ENCODE measurements at places on chromosomes 6 and 20. TPM values are rescaled to one million over a fixed set of nuclear protein-coding genes. Genes with fewer than 3 reads are reported as not detected.
A peak's percentile ranks its signal among the peaks of the same experiment; 100 is the strongest.

DNA sequence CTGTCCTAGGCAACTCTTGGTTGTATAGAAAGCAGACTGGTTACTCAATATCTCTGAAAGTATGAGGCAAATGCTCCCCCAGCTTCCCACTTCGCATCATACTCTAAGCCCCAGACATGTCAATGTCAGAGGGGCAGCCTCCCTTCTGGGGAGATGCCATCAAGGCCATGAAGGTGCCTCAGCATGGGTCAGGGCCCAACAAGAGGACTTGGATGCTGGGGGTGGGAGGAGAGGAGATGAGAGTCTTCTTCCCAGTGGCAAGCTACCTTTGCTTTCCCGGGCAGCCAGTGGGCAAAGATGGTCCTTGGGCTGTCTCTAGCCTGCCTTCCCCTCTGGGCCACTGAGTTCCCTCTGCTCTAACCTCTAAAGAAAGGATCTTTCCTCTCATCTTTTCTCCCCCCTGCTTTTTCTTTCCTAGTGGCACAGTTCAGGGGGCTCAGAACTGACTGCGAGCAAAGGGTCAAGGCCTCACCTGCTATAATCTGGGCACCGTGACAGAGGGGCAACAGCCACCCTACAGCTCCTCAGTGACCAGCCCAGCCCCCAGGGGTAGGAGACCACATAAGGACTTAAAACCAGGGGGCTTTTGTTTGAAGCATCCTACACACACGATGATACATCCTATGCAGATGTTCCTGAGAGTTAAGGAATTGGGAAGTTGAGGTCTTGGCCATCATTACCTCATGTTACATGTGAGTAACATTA lies 26.2 kb downstream of the MOCS1 start:
- no peak for DNase-seq

DNA sequence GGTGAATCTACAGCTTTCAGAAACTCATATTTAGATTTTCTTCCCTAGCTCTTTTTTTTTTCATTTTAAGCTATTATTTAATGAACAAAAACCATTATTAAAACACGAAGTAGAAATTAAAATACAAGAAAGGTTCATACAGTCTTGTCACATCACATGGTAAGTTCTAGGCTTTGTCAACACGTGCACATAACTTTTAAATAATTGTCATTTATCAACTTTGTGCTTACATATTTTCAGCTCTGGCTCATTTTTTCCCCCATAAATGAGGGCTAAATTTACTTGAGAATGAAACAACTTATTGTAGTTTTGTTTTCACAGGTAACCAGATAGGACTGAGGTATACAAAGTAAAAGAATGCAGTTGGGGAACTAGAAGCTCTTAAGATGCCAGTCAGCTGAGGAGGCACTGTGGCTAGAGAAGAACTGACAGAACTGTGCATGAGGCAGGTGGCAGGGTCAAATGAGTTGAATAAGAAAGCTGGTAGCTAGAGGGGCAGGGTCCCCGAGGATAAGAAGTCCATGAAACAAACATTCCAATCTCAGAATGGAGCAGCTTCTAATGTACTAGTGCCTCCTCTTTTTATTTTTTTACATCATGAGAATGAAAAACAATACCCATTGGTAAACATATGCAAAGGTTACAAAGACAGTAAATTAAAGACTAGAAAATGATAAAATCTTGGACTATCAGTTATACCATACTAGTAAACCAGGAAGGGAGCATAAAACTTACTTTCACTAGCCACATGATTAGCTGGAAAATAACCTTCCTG lies 141.5 kb downstream of the MYB start:
- DNase-seq: no peak

DNA sequence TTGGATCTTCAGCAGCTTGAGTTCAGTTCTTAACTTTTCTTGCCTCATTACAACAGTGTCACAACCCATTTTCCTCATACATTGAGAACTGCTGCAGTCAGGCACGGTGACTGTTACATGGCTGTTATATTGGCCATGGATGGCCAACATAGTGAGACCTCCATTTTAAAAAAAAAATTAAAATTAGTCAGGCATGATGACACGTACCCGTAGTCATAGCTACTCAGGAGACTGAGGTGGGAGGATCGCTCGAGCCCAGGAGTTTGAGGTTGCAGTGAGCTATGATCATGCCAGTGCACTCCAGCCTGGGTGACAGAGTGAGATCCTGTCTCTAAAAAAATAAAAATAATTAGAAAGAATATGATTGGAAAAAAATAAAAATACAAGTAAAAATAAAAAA lies 9.9 kb upstream of the MMP24 start:
- DNase-seq: no peak

- DNase-seq: no peak
These were observed 27.1 kb upstream of the HAO1 start for GRCh38 chr20:7967199-7967844.

DNA sequence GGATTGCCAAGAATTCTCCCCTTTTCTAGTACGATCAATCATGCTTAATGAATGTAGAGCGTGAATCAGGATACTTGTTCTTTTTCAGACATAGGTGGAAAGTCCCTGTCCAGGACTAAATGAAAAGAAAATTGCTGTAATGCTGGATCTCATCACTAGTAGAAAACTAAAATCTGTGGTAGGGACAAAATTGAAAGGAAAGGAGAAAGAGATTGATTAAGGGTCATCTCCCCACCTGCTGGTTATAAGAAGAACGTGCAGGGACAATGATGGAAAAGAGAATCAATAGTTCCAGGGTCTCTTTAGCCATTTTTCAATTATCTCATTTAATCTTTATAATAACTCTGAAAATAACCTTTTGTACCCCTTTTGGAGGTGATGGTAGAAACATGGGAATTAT lies 18.7 kb upstream of the HLA-DRB1 start:
- no peak for DNase-seq

DNA sequence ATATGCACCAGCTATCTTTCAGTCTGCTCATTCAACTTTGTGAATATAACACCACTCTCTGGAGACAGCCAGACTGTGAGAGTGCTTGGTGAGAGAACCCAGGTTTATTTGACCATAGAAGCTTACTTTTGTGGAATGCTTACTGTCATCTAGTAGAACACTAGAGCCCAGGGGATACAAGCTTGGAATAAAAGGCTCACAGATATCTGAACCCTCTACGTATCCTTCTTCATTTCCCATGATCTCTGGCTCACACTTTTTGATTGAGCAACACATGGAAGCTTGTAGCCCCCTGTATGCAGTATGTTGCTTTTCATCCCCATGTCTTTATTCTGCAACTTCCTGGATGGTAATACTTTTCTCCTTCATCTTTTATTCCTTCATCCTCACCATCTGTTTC lies 835.3 kb upstream of the CITED2 start:
- no peak for DNase-seq

DNA sequence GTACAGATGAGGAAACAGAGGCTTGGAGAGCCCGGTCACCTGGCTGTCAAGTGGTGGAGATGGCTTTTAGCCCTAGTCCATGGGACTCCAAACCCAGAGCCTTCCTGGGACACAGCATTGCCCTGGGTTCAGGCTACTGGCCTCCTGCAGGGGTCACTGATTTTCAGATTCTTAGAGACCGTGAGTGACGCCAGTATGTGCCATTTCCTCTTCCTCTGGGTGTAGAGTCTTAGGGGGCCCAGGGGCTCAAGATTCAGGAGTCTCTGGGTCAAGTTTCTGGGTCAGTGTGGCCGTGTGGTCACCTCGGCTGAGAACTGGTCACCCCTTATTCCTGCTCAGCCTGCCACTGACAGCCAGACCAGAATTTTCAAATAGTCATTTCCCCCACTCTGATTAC lies 574 bp downstream of the ARHGAP40 start:
- DNase-seq: no peak

ARMH2 gene
- total RNA-seq: not detected

HUS1B gene
- 1.9 TPM for total RNA-seq

GRCh38 chr6:83430611-83431544 lies at the start of gene ME1:
Gene ME1, minus strand, starts transcription at chr6:83431051. Its CDS starts 97 bp downstream, at chr6:83430954.
- peak; percentile 84 for DNase-seq

GRCh38 chr6:62324834-62325233 lies 38.8 kb upstream of the KHDRBS2 start:
- no peak for DNase-seq

DDO gene
- 0.42 TPM for total RNA-seq

DNA sequence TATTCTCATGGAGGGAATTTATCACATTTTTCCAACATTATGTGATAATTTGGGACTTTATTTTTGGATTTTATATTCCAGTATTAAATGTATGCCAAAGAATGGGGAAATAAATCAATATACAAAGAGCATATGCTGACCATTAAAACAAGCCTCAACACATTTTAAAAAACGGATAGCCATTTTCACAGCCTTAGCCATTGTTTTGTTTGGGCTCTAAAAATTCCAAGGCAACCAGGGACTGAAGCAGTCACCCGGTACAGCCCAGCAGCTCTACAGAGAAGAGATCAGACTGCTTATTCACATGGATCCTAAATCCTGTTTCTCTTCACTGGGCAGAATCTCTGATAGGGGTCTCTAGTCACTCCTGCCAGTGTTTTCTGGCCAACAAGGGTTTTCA lies 150.2 kb upstream of the OGFRL1 start:
- no peak for DNase-seq

BTBD3 gene
- 42.5 TPM for total RNA-seq

DNA sequence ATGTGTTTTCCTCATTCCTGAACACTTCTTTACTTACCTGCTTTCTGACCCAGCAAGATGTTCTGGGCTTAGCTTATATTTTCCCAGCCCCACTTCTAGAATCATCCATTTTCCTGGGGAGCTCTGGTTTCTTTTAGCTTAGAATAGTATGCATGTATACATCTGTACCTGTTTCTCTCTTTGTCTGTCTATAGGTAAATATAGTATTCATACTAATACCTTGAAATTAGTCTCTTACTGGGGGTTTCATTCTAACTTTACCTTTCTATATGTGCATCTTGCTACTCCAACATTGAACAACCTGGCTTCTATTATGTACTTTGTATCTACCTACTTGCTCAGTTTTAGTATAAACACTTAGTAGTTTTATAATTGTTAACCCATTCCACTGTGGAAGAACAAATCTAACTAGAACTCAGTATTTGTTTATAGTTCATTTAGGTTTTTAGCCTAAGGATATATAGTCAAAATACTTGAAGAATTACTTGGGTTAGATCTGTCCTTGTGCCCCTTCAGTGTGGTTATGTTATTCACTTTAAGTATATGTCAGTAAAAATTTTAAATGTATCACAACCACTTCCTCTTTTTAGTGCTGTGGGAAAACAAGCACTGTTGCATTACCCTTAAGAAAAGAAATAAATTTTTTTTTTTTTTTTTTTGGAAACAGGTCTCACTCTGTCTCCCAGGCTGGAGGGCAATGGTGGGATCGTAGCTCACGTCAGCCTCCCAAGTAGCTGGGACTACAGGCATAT lies 54.0 kb downstream of the ASXL1 start:
- DNase-seq: no peak

GRCh38 chr6:144152334-144152900 lies 2.1 kb downstream of the STX11 start:
- no peak for DNase-seq

DNA sequence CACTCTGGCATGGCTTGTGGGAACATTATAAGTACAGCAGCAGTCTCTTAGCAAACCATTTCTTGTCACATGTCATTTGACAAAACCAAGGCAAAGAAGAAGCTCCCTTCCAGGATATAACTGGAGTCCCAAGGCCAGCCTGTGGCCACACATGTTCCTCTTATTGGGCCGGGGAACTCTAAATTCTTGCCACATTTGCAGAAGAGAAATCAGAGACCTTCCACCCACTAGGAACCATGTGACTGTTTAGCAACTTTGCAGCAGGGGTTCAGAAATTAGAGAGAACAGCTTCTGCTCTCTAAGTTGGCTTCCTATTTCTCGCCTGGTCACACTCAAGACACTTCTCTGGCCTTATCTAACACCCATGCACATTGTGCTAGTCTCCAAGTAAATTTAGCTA lies 20.4 kb upstream of the MEP1A start:
- DNase-seq: no peak

RAET1L gene
- not detected for total RNA-seq

All from ureter (tissue), 1 donor.